NCI-H774 (cell line): ENCODE measurements at places on chromosomes 16 and 17.

DNA sequence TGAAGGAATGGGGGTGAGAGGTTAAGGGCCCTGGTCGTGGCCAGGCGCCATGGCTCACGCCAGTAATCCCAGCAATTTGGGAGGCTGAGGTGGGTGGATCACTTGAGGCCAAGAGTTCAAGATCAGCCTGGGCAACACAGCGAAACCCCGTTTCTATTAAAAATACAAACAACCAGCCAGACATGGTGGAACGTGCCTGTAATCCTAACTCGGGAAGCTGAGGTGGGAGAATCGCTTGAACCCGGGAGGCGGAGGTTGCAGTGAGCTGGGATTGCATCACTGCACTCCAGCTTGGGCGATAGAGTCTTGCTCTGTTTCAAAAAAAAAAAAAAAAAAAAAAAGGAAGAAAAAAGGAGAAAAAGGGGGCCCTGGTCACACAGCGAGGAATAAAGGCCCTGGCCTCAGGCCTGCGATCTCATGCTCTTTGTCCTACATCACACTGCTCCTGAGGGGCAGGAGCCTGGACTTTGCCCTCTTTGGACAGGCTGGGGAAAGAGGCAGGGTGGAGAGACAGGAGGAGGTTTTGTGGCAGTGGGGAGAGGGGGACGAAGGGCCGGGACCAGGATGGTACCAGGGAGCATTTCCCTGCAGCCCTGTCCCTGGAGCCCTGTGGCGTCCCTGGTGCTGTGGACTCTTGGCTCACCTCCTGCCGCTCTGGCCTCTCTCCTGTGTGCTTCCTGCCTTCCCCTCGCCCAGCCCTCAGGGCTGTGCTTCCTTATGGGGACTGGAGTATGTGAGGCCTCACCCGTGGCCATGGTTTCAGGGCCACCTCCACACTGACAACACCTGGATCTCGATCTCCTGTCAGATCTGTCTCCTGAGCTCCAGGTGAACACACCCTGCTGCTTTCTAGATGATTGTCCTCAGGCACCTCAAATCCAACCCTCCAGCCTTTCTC, 19.7 kb upstream of the SLC25A19 start:
- no peak for DNase-seq

DNA sequence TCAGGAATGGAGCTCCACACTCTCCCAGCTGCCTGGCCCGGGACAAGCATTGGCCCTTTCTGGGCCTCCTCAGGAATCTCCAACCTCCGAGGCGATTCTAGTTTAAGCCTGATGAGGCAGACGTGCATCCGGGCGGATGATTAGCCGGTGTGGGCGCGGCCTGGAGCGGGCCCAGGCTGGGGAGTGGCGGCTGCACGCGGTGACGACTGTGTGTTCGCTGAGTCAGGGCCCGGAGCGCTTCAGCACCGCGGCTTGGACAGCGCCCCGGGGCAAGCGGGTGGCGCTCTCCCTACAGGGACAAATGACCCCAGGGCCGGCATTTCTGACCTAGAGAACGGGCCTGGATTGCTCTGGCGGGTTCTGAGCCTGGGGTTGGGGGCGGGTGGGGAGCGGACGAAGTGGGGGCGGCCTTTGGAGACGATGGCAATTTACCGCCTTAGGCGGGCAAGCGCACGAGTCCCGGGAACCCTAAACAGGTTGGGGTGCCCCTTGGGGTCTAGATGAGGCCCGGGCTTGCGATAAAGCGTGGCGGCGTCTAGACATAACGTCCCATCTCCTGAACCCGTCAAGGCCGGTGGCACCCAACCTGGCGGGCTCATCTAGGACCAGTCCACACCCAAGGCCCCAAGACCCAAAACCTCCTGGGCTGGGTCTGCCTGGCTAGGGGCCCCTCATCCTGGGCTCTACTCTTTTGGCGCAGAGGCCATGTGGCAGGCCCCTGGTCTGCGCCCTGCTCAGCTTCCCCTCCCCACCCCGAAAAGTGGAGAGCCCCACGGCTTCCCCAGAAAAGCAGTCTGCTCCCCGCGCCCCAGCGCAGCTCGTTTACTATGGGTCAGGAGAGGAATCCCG, 22.3 kb upstream of the ZNHIT3 start:
- DNase-seq, result no peak

- no peak for DNase-seq
Observed at GRCh38 chr17:40290629-40291280, 3.1 kb downstream of the CDC6 start.

- no peak for DNase-seq
Observed at GRCh38 chr17:81932333-81932983, 4.6 kb downstream of the PYCR1 start.

DNA sequence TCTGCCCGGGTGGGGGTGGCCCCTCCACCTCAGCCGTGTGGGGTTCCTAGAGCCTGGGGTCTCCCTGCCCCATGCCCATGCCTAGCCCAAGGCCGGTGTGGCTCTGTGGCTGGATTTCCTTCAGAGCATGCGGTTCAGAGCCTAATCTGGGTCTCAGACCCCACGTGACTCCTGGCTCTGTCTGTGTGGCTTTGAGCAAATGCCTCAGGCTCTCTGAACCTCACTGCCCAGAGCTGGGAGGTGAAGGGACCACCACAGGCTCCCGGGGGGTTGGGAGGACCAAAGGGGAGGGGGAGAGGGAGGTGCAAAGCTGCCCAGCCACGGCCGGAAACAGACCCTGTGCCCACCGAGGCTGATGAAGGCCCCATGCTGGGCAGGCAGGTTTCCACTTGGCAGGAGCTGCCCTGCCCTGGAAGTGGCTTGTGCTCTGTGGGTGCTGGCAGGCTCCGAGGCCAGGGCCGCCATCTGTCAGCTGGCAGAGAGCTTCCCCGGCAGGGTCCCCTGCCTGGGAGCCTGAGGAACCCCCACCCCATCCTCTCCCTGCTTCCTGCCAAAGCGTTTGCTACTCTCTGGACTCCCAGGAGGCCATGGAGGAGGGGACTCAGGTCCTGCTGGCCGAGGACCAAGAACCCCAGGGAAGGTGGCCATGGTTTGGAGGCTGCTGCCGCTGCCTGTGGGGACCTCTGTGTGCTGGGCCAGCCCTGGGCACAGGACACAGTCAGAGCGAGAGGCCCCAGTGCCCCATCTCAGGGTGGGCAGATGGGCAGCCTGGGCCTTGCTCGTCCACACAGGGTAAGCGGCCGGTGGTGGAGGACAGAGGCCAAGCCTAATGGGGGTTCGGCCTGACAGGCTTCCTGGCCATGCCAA, 4.0 kb downstream of the CDH15 start:
- no peak for DNase-seq

DNA sequence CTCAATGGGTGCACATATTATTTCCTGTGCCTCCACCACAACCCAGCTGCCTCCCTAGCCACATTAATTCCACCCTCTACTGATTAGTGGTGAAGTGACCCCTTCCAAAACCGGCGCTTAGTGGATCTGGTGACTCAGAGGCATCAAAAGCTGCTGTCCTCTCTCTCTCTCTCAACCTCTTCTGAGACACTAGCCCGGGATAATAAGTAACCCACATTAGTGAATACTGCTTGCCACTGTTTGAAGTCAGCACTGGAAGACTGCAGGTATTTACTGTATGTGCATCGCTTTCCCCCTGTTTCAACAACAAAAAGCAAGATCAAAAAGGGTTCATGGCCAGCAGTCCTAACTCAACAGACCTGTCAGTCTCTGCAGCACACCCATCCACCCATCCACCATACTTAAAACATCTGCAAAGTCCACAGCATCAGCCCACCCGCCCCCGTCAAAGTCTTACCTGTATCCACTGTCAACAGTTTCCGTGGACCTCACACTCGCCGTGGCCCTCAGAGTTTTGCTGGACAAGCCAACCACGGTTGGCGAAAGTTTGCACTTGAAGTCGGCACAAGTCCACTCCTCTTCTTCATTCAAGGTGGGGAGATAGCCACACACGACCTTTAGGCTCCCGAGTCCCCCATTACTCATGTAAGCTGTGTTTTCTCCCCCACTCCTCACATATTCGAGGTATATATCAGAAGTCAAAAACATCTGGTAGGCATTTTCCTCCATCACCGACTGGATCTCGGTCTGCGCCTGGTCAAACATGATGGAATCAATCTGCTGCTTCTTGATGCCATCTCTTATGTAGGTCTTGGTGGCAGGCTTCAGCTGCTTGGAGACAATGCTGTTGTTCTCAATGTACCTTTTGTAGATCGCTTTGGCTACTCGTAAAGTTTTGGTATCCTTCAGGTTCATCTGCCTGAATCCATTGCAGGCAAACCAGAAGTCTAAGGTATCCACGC, 3.8 kb downstream of the AXIN2 start:
- no peak for DNase-seq

- no peak for DNase-seq
Observed at GRCh38 chr16:19419698-19420075, 2.0 kb downstream of the TMC5 start.

DNA sequence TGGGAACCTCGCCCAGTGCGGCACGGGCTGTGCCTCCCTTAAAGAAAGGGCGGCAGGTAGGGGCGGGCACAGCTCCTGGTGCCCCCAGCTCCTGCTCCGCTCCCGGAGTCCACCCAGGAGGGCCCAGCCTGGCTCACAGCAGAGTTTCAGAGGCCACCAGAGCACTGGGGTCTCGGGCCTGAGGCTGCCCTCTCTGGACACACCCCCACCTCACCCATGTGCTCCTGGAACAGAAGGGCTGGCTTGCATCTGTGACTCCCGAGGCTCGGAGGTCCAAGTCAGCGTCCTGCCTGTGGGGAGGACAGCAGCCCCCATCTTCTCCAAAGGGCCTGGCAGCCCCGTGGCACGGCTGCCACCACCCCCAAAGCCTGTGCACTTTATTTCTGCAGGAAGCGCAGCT, 62.7 kb downstream of the RBFOX3 start:
- DNase-seq, result no peak

GRCh38 chr17:37220607-37220953, 155.2 kb upstream of the C17orf78 start:
- DNase-seq, result no peak

DNA sequence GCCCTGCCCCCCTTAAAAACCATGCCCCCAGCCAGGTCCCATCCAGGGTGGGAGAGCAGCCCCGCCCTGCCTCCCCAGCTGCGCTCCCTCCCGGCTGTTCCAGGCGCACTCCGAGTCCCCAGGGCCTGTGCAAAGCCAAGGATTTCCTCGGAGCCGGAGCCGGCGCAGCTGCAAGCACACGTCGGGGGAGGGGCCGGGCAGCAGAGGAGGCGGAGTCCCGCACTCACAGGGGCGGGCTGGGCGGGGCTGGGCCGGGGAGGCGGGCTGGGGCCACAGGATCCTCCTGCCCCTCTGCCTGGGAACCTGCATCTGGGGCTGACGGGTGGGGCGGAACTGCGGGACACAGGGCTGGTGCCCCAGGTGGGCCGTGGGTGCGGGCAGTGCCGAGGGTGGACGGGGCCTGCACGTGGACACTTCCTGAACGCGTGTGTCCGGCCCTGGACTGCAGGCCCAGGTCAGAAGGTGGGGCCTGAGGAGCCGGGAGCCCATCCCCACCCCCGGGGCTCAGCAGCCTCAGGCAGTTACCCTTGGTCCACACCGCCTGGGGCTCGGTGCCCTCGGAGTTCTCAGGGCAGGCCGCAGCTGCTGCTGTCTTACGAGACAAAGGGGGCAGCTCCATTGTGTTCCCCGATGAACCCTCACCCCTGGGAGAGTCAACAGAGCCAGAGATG, 24.0 kb upstream of the SSTR5 start:
- peak; percentile 4 for DNase-seq

DNA sequence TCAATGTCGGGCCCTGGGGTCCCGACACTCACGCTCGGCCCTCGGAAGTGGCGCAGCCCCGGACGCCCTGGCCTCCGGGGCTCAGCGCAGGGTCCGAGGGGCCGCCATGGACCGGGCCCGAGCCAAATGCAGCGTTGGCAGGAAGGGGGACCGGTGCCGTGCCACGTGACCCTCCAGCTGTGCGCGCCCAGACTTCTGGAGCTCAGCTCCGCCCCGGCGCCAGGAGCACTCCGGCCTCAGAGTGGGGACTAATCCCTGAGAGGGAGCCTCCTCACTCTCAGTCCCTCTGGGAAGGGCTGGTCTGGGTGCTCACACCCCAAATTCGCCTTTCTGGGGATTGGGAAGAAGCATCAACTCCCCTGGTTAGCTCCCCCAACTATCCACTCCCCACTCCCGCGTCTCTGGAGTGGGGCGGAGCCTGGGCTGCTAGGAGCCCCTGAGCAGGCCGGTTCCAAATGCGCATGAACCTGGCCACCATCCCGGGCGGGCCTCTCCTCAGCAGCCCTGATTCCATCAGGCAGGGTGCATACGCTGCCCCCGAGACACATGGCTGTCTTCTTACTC, at the start of gene B3GNT9:
B3GNT9 (minus strand) TSS at position 166 of the 564 bp plus-strand sequence. CDS start 513 bp downstream, outside the sequence.
- DNase-seq, result peak; percentile 28

- no peak for DNase-seq
Observed at GRCh38 chr17:47898241-47898640, 2.2 kb downstream of the SP2 start.

GRCh38 chr17:28901866-28902818, 737 bp downstream of the DHRS13 start:
- DNase-seq, result peak; percentile 28

DNA sequence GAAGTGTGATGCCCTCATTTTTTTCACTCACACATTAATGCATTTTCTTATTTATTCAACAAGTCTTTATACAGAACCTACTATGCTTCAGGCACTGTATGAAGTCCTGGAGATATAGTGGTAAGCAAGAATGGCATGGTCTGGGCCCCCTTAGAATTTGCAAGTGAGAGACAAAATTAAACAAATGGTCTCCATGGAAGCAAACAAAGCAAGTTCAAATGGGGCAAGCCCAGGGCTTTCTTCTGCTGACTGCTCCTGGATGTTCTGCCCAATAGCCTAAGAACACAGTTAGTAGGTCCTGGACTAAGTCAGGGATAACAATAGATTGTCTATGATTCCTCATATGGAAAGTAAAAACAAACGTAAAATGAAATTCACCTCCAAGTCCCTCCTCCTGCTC, 31.3 kb upstream of the DDX52 start:
- DNase-seq, result no peak

- DNase-seq, result peak; percentile 26
Observed at GRCh38 chr16:27225536-27226360, 22.4 kb downstream of the KDM8 start.

GRCh38 chr17:61260071-61260797, 139.4 kb upstream of the TBX2 start:
- DNase-seq, result no peak

- no peak for DNase-seq
Observed at GRCh38 chr16:17259751-17260270, 210.9 kb downstream of the XYLT1 start.

DNA sequence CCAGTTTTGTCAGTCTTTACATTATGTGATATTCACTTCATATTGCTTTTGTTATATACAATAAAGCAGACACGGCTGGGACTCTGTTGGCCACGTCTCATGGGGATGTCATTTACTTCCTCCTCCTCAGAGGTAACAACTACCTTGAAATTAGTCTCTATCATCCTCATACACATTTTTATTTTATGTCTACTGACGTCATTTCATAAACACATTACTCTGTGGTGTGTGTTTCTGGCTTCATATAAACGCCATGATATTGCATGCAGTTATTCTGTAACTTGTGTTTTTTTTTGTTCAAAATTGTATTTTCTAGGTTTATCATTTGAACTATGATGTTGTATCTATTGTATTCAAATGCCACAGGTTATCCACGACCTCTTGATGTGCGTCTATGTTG, 13.4 kb upstream of the IRF8 start:
- no peak for DNase-seq

- DNase-seq, result no peak
Observed at GRCh38 chr17:60840456-60840855, 162.8 kb downstream of the BCAS3 start.

GRCh38 chr16:10964039-10964890, 19.9 kb downstream of the CLEC16A start:
- peak; percentile 75 for DNase-seq
